ENCODE measurements at places on chromosomes 5 and 9.

GRCh38 chr5:14445576-14446290, 135.9 kb upstream of the OTULINL start:
- no peak for DNase-seq

GRCh38 chr9:969310-970150, 6.9 kb upstream of the DMRT3 start:
- peak; percentile 23 for DNase-seq

DNA sequence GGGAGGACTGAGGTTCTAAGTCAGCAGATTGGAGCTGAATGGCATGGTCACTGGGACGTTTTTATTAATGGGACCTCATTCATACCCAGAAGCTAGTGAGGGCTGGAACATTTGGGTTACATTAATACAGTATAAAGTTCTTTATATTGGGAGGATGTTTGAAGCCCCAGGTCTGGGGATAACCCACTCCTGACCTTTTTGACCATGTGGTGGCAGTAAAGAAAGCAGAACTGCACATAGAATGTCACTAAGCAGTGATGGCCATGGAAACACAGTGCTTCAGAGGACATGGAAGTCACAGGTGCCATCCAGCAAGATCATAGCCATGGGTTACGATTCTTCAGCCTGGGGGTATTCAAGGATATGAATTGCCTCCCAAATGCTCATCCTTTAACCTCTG, 176.0 kb downstream of the ATP10B start:
- DNase-seq = no peak

DNA sequence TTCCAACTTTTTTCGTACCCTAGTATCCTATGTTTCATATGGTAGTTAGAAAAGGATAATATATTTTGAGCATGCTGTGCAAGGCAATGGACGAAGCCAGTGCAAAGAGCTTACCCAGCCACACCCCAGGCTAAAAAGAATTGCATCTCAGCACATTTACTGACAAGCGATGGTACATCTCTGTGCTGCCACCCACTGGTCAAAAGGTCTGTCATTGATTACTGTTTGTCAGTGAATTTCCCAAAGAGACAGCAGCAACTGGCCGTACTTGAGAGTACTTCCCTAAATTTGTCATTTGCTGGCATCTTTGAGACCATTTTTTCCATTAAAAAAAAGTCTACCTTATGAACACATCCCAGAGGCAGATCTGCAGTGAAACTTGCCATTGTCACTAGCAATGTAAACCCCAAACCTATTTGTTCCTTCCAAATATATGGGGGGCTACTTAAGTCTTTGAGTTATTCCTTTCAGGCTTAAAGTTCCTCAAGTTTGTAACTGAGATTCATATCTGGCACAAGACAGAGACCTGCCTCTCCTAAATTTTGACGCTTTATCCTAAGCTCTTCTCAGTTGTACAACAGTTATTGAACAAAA, 184.3 kb downstream of the CTNND2 start:
- no peak for DNase-seq

- DNase-seq = no peak
These were observed 104.9 kb downstream of the ANKRD18B start for GRCh38 chr9:33628865-33629410.

DNA sequence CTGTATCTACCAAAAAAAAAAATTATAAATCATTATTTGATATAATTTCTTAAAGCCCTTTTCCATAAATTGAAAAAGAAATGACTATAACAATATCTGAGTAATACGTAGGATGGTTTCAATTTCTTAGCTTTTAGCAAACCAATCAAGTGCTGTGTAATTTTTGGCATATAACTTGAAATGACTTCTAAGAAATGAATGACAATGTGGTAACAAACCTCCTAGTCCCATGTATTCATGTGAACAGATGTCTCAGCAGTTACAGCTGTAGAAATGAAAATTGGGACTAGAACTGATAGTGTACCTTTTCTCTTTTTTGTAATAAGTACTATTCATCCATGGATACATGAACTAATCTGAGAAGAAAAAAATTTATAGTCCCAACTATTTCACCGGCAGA, 307.0 kb downstream of the BNC2 start:
- DNase-seq = no peak

DNA sequence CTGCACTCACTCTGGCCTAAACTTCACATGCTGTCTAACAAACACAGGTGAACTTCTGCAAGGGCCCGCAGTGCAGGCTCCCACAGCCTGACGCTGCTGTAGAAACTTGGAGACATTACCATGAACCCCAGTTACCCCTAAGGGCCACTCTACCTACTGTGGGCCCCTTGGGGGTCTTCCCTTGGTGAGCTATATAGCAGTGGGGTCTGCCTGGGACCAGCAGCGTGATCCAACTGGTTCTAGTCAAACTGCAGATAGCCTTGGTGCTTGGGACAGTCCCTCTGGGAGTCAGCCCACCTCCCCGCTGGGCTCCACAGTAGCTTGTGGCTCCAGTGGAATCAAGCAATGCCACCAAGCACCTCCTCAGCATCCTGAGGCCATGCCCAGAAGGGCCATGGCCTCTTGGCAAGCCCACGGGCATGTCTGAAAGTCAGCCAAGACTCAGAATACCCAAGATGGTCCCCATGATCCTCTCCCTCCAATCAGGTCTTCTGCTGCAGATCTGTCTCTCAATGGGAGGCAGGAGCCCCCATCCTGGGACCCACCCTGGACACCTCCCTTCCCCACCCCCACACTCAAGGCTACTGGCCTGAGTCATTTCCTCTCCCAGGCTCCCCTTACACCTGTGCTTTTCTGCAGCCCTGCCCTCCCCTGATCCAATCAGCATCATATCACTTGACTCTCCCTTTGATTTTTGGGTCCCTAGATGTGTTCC, 230.0 kb upstream of the IRX1 start:
- no peak for DNase-seq

DNA sequence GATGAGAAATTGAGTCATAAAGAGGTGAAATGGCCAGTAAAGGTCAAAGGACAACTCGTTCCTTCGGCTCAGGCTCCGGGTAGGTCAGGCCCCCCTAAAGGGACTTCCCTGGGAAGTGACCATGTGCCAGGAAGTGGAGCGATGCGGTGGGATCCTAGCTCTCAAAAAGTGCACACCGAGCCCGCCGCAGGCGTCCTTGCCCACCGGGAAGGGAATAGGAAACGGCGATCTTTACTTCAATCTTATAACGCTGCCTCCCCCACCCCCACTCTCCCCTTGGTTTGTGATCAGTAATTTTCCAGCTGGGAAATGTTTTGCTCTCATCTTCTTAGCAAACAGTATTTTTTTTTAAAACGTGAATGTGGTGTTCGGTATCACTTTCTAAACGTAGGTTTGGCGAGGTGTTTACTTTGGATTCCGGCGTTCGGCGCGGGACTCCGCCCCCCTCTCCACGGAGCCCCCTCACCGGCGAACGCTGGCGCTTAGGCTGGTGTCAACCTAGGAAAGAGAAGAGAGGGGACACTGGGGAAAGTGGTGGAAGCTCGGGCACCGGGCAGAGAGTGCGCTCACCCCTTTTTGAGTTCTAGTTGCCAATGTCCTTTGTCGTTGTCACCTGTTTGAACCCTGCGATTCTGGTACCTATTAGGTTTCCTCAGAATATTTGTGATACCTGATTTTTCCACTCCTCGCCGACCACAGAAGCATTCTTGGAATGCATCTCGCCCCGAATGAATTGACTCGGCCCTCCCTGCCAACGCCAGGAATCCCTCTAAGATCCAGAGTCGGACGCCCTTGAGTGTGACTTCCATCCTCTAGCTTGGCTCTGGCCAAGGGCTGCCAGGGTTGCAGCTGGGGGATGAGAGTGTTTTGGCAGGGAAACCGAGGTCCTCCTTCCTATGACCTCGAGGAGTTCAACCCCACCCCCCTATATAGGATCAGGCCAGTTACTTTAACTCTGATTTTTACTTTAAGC, 1.8 kb upstream of the KLF4 start:
- no peak for DNase-seq

DNA sequence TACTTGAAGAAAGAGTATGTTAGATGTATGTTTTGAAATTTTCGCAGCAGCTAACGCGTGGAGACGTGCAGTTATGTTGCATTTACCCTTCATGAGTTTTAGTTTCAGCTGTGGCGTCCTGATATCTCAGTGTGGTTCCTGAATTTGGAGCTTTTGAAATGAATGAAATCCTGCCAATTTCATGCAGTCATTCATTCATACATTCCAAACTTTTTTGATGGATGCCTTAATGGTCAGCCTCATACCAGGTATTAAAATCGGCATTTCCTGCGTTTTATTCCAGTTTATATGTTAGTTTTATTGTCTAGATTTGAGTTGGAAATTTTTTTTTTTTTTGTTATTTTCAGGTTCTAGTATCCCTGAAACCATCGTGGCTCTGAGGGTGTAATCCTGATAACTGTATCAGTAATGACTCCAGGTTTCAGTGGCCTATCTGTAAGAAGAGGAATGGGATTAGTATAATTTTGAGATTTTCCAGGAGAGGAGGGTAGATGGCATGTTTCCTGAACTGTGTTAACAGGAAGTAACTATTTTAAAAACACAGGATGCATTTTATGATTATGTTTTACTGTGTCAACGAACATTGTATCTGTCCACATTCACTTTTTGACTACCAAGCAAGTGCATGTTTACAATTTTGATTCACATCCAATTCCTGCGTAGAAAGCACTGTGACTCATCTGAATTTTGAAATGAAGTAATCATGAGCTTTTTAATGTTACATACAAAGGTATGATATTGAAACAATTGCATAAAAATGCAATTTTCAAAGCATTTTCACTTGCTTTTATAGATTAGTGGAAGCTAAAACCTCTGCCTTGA, 1.0 kb downstream of the FOCAD start:
- no peak for DNase-seq

DNA sequence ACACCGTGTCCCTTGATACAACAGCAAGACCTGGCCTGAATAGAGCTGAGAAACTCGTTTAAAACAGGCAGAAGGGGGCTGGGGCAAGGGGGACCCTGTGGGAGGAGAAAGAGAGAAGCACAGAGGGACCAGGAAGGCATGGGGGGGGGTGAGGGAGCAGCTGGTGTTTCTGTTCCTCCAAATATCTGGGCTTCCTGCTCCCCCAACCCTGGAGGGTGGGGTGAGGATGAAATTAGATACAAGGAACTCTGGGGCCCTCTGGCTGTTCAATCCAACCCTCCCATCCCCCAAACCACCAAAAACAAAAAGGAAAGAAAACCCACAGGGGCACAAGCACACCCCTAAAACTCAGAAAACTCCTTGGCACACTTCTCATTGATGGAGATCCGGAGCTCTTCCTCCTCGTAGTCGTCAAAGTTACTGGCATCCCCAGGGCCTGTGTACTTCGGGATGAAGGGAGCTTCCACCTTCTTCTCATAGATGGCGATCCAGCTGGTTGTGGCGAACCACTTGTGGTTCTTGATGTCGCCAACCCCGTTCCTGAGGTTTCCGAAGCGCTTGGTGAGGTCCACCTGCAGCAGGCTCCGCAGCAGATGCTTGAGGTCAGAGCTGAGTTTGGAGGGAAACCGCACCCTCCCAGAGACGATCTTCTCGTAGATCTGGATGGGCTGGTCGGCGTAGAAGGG, 1.1 kb downstream of the PRKACG start:
- DNase-seq = no peak

All from activated T-cell treated with anti-CD3 and anti-CD28 coated beads, Interleukin-2, amount 50 U/mL, for 48 hours (primary cell).